Testis (tissue), 5 donors: ENCODE measurements at places on chromosomes 16 and 17. TPM values are rescaled to one million over a fixed set of nuclear protein-coding genes. Genes with fewer than 3 reads are reported as not detected.

Gene HAS3
- total RNA-seq = 4.7 TPM

GRCh38 chr17:27862840-27863239, 30.3 kb downstream of the LYRM9 start:
- H3K4me3 ChIP-seq = no peak overlapping the region
- peak; percentile 31 for DNase-seq
- H3K27ac ChIP-seq = no peak overlapping the region

DNA sequence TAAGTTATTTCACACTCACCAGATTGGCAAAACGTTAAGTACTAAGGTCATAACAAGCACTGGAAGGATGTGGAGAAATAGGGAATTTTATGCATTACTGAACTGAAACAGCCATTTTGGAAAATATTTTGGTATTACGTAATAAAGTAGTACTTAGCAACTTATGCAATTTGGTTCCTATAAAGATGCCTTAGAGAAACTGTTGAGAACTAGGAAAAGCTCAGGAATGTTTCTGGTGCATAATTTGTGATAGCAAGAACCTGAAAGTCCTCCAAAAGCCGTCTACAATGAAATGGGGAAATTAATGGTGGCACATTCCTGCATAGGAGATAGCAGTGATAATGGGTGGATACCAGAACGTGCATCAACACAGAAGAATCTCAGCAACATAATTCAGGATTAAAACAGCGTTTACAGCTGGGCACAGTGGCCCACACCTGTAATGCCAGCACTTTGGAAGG, 472.5 kb downstream of the WWOX start:
- no peak for DNase-seq
- no peaks in the 10 kb centered on the region for H3K27me3 ChIP-seq
- no peak overlapping the region for H3K27ac ChIP-seq
- no peak overlapping the region for H3K4me3 ChIP-seq

- H3K4me3 ChIP-seq = no peak overlapping the region
- no peaks in the 10 kb centered on the region for H3K36me3 ChIP-seq
- no peaks in the 10 kb centered on the region for H3K27me3 ChIP-seq
- no peak overlapping the region for H3K27ac ChIP-seq
- H3K4me1 ChIP-seq = peaks cover 14% of the 10 kb centered on the region
Observed at GRCh38 chr17:44977065-44977464, 9.0 kb upstream of the C1QL1 start.

Gene SGCA
- total RNA-seq = 2.4 TPM

DNA sequence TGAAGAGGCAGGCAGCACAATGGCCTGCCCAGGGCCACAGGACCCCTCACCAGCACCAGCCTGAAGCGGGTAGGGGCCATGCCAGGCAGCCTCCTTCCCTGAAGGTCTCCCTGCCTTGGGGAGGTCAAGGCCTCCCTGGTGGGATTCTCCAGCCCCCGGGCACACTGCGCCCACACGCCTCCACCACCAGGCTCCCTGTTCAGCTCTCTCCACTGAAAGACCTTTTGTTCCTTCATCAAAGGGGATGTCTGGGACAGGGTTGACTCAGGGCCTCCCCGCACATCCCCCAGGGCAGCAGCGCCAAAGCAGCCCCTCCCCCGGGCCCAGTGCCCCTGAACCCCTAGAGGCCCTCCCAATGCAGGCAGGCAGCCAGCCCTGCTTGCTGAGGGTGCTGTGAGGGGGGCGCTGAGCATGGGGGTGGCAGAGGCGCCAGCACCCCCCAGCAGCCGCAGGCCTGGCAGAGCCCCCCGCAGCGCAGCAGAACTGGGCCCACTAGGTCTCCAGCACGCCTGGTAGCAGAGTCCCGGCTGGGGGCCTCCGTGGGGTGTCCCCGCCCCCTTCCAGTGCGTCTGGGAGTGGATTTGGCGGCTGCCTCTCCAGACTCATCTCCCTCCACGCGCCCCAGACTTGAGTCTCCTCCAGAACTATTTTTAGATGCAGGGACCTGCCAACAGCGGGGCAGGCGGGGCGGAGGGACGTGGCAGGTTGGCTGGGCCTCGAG, 13.1 kb downstream of the BCAR1 start:
- no peaks in the 10 kb centered on the region for H3K36me3 ChIP-seq
- no peaks in the 10 kb centered on the region for H3K27me3 ChIP-seq
- peak; percentile 94 for DNase-seq
- H3K4me3 ChIP-seq = no peak overlapping the region
- peak overlapping the region; percentile 71 for H3K27ac ChIP-seq
- H3K4me1 ChIP-seq = peaks cover 70% of the 10 kb centered on the region

- H3K27ac ChIP-seq = peak overlapping the region; percentile 89
- H3K4me1 ChIP-seq = peaks cover 8% of the 10 kb centered on the region
- H3K36me3 ChIP-seq = no peaks in the 10 kb centered on the region
- H3K27me3 ChIP-seq = no peaks in the 10 kb centered on the region
Observed at GRCh38 chr16:58465817-58466216, 34.1 kb upstream of the NDRG4 start.

Gene ACSM2A
- not detected for total RNA-seq

DNA sequence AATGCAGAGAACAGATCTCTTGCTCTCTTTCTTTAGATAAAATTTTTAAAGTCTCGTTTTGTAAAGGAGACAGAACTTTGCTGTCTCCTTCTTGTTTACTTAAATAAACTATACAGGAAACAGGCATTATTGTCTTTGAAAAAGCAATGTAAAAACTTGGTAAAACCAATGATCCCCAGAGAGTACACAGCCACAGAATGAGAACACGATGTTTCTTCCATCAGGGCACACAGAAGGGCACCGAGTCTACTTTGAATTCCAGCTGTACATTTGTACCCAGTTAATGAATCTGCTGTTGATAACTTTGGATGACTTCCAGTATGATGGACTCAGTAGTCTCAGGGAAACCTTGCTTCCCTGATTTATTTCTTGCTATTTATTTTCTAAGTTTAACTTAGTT, 8.1 kb upstream of the TMEM100 start:
- no peaks in the 10 kb centered on the region for H3K36me3 ChIP-seq
- peak overlapping the region; percentile 89 for H3K27ac ChIP-seq
- H3K27me3 ChIP-seq = no peaks in the 10 kb centered on the region
- peaks cover 24% of the 10 kb centered on the region for H3K4me1 ChIP-seq
- no peak for DNase-seq

GRCh38 chr17:67500261-67500660, 123.2 kb downstream of the PITPNC1 start:
- H3K27me3 ChIP-seq = no peaks in the 10 kb centered on the region
- no peak overlapping the region for H3K4me3 ChIP-seq
- no peak for DNase-seq

- peak overlapping the region; percentile 44 for H3K27ac ChIP-seq
- peaks cover 34% of the 10 kb centered on the region for H3K4me1 ChIP-seq
- no peaks in the 10 kb centered on the region for H3K27me3 ChIP-seq
Observed at GRCh38 chr16:23858542-23858941, 22.8 kb downstream of the PRKCB start.

Gene MFAP4
- total RNA-seq = 55.7 TPM

DNA sequence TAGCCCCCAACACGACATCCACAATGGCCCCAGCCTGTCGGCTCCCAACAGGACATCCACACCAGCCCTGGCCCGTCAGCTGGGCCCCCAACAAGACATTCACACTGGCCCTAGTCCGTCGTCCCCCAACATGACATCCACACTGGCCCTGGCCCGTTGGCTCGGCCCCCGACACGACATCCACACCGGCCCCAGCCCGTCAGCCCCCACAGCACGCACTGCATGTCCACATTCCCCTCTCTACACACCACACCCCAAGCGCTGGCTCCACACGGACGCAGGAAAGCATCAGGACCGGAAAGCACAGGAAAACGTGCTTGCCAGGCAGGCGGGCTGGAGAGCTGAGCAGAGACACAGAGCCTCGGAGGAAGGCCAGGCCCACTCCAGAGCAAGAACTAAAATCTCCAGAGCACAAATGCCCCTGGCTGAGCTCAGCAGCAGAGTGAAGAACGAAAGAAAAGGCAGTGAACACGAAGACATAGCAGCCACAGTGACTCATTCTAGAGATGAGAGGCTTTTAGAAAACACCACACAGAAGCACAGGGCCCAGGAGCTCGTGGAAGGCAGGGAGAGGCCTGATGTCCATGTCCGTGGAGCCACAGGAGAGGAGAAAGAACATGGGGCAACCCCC, 50.6 kb downstream of the LMF1 start:
- no peaks in the 10 kb centered on the region for H3K36me3 ChIP-seq
- H3K4me1 ChIP-seq = no peaks in the 10 kb centered on the region
- no peak overlapping the region for H3K4me3 ChIP-seq
- no peak overlapping the region for H3K27ac ChIP-seq

Gene RASL10B
- 2.5 TPM for total RNA-seq

DNA sequence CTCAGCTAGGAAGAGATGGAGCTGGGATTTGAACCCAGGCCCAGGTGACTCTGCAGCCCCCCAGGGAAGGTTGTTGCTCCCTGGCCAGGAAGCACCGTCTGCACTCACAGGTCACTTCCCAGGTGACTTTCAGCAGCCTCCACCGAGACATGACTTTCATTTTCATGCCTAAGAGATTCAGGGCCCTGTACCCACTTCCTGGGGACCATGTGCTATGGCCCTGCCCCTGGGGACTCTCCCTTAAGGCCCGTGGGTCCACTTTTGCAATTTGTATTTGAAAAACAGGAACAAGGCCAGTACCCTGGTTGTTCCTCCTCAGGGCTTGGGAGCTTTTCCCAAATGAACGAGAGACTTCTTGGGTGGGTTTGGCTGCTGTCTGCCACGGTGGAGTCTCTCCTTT, 191.0 kb downstream of the IRF8 start:
- no peaks in the 10 kb centered on the region for H3K4me1 ChIP-seq
- H3K4me3 ChIP-seq = no peak overlapping the region
- no peak for DNase-seq
- no peak overlapping the region for H3K27ac ChIP-seq

GRCh38 chr17:73546770-73547536, 97.3 kb downstream of the SDK2 start:
- no peaks in the 10 kb centered on the region for H3K27me3 ChIP-seq
- no peak overlapping the region for H3K27ac ChIP-seq
- no peaks in the 10 kb centered on the region for H3K36me3 ChIP-seq
- H3K4me3 ChIP-seq = no peak overlapping the region

DNA sequence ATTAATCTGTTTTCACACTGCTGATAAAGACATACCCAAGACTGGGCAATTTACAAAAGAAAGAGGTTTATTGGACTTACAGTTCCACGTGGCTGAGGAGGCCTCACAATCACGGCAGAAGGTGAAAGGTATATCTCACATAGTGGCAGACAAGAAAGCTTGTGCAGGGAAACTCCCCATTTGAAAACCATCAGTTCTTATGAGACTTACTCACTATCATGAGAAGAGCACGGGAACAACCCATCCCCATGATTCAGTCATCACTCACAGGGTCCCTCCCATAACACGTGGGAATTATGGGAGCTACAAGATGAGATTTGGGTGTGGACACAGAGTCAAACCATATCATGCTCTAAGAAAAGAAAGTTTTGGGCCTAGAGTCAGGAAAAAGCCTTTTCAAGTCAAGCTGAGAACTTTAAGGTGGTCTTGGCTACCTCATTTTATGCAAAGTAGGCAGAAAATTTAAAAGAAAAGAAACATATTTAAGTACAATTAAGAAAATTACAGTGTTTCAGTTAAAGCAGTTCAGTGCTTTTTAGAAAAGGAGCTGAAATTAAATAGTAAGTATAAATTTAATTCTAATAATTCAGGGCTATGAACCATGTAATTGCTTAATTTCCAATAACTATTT, 24.9 kb upstream of the CRYM start:
- no peaks in the 10 kb centered on the region for H3K36me3 ChIP-seq
- no peak for DNase-seq
- H3K27me3 ChIP-seq = no peaks in the 10 kb centered on the region
- no peak overlapping the region for H3K4me3 ChIP-seq
- no peak overlapping the region for H3K27ac ChIP-seq
- H3K4me1 ChIP-seq = peaks cover 4% of the 10 kb centered on the region

Gene GEMIN4
- total RNA-seq = 77.4 TPM

Gene NIP7
- 17.2 TPM for total RNA-seq

Gene KRTAP2-3
- not detected for total RNA-seq

Gene KAT8
- total RNA-seq = 111 TPM

DNA sequence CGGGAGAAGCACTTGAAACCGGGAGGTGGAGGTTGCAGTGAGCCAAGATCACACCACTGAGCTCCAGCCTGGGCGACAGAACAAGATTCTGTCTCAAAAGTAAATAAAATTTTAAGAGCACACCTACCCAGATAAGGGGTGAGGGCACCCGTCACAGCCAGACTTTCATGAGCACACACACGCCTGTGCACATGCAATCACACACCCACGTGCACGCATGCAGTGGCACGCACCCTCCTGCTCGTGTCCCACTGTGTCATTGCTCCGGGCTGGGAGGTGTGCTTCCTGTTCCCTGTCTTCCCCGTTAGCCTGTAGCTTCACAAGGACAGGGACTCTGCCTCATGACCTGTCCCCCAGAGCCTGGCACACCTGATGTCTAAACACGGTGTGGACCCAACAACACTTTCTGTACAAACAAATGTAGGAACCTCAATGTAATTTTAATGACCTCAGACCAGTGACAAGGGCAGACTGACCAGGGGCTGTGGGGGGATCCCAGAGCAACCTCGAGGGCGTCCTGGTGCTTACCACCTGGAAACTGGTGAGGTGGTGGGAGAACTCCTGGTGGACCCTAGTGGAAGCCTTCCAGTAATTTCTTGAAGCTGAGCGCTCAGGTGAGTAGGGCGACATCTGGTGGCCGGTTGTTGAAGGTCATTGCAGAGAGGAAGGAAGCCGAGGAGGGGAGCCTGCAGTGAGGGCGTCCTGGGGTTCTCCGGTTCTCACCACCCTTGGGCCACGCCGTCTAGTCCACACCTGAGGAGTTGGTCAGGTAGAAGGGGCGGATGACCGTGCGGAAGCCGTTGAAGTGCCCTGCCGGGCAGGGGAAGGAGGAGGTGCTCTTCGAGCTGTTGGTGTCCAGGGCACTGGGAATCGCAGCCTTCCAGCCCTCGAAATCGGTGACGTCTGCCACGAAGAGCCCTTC, 8.6 kb downstream of the LGALS3BP start:
- peaks cover 25% of the 10 kb centered on the region for H3K4me1 ChIP-seq
- H3K4me3 ChIP-seq = no peak overlapping the region
- peak; percentile 90 for DNase-seq
- no peaks in the 10 kb centered on the region for H3K27me3 ChIP-seq
- no peaks in the 10 kb centered on the region for H3K36me3 ChIP-seq

DNA sequence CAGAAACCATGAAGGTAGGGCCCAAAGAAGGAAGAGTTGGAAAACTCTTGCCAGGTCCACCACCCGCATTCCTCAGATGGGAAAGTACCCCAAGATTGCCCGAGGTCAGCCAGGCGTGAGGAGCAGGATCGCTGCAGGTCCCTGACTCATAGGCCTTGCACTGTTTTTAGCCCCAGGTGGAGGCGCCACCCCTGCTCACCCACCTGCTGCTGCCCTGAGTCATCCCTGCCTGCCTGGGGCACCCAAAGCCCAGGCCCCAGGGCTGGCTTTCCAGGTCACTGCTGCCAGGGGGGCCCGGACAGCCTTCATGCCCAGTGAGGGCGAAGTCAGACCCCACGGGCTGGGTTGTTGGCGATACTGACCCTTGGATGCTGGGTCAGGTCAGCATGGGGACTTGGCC, 100.9 kb downstream of the AMFR start:
- DNase-seq = no peak
- H3K4me3 ChIP-seq = no peak overlapping the region
- no peaks in the 10 kb centered on the region for H3K27me3 ChIP-seq
- H3K27ac ChIP-seq = no peak overlapping the region
- H3K4me1 ChIP-seq = no peaks in the 10 kb centered on the region

- no peaks in the 10 kb centered on the region for H3K36me3 ChIP-seq
- H3K4me1 ChIP-seq = peaks cover 1% of the 10 kb centered on the region
- DNase-seq = no peak
- no peaks in the 10 kb centered on the region for H3K27me3 ChIP-seq
Observed at GRCh38 chr17:4407851-4408250, 25.9 kb upstream of the SPNS3 start.

Gene NTN1
- total RNA-seq = 7.6 TPM

- no peak for DNase-seq
- peaks cover 71% of the 10 kb centered on the region for H3K4me1 ChIP-seq
- H3K36me3 ChIP-seq = no peaks in the 10 kb centered on the region
- peak overlapping the region; percentile 71 for H3K27ac ChIP-seq
- H3K4me3 ChIP-seq = no peak overlapping the region
- no peaks in the 10 kb centered on the region for H3K27me3 ChIP-seq
Observed at GRCh38 chr17:40556884-40557414, 8.3 kb downstream of the CCR7 start.
